ENCODE measurements at places on chromosomes 2 and 18.

GRCh38 chr2:165193178-165193777 is 10.6 kb downstream of the SCN3A start:
- DNase-seq: no peak

DNA sequence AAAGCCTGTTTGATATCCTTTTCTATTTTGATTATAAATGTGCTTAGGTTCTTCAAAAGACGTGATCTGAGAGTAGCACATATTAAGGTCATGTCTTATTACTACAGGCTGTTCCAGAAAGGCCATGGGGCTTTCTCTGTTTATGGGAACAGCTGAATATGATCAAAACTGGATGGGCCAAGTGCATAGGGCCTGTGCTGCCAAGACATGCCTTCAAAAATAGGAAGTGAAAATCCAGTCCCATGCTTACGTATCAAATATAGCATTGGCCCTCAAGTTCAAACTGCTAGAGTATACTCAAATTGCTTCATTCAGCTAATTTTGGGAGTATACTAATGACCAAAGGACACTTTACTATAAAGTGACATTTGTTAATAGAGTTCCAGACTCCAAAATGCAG is 24.1 kb downstream of the SLC25A52 start:
- no peak for DNase-seq

DNA sequence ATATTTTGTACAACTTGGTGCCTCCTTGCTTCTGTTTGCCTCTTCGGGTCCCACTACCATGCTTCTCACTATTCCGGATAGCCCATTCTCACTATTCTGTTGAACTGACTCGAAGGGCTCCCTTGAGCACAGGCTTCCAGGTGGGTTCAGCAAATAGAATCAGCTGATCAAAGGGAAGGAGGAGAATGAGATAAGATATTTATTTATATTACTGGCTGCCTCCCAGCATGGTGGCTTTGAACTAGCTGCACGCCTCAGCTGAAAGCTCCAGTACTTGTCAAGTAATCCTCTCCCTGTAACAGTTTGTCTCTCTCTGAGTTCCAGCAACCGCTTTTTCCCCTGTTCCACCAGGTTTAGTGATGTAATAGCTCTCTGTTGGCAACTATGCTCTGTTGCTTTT is 187.8 kb upstream of the HNRNPA3 start:
- DNase-seq: peak; percentile 13

DNA sequence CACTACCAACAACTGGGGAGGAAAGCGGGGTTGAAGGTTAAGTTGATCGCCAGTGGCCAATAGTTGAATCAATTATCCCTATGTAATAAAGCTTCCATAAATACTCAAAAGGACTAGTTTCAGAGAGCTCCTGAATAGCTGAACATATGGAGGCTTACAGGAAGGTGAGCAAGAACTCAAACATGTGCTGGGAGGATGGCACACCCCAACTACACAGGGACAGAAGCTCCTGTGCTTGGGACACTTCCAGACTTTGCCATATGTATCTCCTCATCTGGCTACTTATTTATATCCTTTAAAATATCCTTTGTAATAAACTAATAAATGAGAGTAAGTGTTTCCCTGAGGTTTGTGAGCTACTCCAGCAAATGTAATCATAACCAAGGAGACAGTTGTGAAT is 115.7 kb downstream of the HNMT start:
- no peak for DNase-seq
